ENCODE measurements at places on chromosomes 4 and X. TPM values are rescaled to one million over a fixed set of nuclear protein-coding genes. Genes with fewer than 3 reads are reported as not detected.

SSX2B gene
- not detected for polyA plus RNA-seq

NPY2R gene
- 0.24 TPM for polyA plus RNA-seq

COL4A6 gene
- 65.8 TPM for polyA plus RNA-seq

CACNA1F gene
- 0.10 TPM for polyA plus RNA-seq

INTU gene
- 3.1 TPM for polyA plus RNA-seq

PAGE1 gene
- not detected for polyA plus RNA-seq

RNF175 gene
- 0.27 TPM for polyA plus RNA-seq

NXF2B gene
- polyA plus RNA-seq = not detected

TMSB15B gene
- 9.3 TPM for polyA plus RNA-seq

CT55 gene
- not detected for polyA plus RNA-seq

ARR3 gene
- not detected for polyA plus RNA-seq

BANK1 gene
- 1.5 TPM for polyA plus RNA-seq

C1GALT1C1 gene
- 20.9 TPM for polyA plus RNA-seq

RNF128 gene
- polyA plus RNA-seq = 5.6 TPM

CENPVL1 gene
- polyA plus RNA-seq = not detected

BMX gene
- 3.3 TPM for polyA plus RNA-seq

MTM1 gene
- 9.7 TPM for polyA plus RNA-seq

GLRA3 gene
- 0.01 TPM for polyA plus RNA-seq

HPGDS gene
- 1.5 TPM for polyA plus RNA-seq

CNGA1 gene
- 2.5 TPM for polyA plus RNA-seq

VCX3B gene
- polyA plus RNA-seq = not detected

FSTL5 gene
- 0.06 TPM for polyA plus RNA-seq

MAGEB6B gene
- not detected for polyA plus RNA-seq

ZNF182 gene
- 3.5 TPM for polyA plus RNA-seq

RNF212 gene
- polyA plus RNA-seq = 4.2 TPM

GAB1 gene
- 11.4 TPM for polyA plus RNA-seq

TBC1D9 gene
- 14.2 TPM for polyA plus RNA-seq

PDLIM3 gene
- polyA plus RNA-seq = 358 TPM

ZFP92 gene
- 0.41 TPM for polyA plus RNA-seq

DUX4 gene
- not detected for polyA plus RNA-seq
